ENCODE measurements at places on chromosomes 4 and X.

DNA sequence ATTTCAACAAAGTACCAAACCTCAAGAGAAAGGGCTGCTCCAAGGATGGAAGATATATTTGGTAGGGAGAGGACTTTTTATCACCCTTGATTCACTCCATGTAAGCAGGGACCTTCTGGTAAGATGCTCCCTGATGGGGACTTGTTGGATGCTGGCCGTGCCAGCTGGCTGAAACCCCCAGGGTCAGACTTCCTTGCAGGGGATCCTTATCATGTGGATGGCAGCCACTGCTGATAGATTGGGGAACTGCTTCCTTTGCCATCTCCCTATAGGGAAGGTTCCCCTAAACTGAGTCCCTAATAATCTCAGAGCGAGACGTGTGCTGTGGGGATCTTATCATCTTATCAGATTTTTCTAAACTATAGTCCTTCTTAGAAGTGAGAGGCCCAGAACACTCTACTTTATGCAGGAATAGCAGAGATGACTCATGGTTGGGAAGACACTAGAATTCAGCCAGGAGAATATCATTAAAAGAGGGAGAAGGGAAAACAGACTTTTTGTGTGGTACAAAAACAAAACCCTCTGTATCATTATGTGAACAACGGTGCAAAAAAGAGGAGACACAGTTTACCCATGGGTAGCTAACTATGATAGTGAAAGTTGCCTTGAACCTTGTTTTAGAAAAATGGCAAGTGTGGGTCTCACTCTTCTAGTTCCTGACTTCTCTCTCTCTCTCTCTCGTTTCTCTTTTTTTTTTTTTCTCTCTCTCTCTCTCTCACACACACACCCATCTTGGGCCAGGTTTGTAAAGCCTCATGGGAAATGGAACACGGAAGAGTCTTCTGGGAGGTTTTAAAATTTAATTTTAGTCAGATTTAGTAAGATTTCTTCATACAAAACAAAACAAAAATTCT, 16.1 kb downstream of the RHOH start:
- DNase-seq, result no peak

- no peak for DNase-seq
Observed at GRCh38 chr4:83809581-83809980, 273.7 kb downstream of the GPAT3 start.

DNA sequence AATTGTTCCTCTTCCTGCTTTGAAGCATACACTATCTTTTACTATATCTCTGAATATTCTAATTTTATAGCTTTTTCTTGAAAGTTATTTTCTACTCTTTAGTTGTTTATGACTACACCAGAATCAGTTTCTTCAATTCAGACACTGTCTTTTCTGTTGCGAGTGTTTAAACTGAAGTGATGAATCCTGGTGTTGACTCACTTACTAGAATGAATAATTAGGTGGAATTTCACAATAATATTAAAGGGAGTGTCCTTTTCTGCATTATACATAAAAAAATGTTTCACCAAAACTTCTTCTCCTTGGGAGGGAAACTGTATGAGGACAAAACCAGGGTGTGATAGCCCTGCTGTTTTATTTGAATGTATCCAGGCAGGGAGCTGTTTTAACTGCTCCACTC, 1383.1 kb downstream of the C4orf33 start:
- DNase-seq, result no peak

GRCh38 chr4:55876387-55876786, 22.9 kb downstream of the EXOC1 start:
- no peak for DNase-seq

GRCh38 chr4:80532674-80533333, 197.3 kb downstream of the CFAP299 start:
- DNase-seq, result no peak

DNA sequence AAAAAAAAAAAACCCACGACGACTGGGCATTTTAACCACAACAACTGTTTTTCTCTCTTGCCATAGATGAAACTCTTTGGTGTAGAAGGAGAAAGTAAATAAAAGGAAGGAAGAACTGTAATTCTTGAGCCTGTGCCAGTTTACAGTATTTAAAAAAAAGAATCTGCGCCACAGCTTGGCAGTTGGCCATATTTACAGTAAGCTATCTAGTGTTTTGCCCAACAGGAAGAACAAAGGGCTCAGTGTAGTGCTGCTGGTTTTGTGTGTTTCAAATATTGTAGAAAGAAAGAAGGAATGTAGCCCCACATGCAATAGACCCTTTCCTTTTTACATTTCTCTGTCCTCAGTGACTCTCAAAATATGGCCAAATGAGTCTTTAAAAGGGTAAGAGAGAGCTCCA, 66.1 kb downstream of the NR3C2 start:
- DNase-seq, result no peak

Measured in stimulated activated CD8-positive, alpha-beta memory T cell treated with anti-CD3 and anti-CD28 coated beads, Interleukin-4, amount 100 ng/mL, for 48 hours (primary cell).